Renal cortical epithelial cell (primary cell): ENCODE measurements at places on chromosomes 7 and 10.

- no peak for DNase-seq
Observed at GRCh38 chr10:94485094-94485493, 60.5 kb upstream of the HELLS start.

DNA sequence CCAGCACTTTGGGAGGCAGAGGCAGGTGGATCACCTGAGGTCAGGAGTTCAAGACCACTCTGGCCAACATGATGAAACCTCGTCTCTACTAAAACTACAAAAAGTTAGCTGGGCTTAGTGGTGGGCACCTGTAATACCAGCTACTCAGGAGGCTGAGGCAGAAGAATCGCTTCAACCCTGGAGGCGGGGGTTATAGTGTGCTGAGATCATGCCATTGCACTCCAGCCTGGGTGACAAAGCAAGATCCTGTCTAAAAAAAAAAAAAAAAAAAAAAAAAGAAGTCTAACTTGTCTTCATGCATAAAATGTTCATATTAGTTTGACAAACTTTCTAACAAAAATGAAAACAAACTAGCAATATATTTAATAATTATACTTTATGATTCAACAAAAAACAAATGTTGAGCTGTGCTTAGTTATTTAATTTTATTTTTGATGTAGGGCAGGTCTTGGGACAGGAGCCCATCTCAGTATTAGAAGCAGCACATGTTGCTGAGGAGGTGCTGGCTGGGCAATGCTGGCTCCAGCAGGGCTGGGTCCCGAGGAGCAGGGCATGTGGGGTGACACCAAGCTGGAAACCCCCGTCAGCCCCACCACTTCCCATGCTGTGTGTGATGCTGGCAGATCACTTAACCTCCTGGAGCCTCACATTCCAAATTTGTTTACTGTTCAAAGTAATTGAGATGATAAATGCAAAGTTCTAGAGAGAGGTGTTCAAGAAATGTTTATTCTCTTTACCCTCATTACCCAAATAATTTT, 335.3 kb upstream of the KLF6 start:
- DNase-seq: no peak

DNA sequence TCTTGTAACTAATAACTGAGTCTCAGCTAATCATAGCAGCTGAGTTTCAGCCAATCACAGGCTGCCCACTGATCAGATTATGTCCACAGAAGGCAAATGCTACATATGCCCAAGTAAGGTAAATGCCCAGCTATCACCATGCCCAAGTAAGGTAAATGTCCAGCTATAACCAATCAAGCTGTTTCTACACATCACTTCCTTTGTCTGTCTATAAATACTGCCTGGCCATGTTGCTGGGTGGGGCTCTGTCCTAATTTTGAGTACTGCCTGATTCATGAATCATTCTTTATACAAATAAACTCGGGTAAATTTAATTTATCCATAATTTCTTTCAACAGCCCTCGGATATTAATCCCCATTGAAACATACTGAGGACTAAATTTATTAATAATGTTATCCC, 312.4 kb downstream of the CACNA2D1 start:
- no peak for DNase-seq

DNA sequence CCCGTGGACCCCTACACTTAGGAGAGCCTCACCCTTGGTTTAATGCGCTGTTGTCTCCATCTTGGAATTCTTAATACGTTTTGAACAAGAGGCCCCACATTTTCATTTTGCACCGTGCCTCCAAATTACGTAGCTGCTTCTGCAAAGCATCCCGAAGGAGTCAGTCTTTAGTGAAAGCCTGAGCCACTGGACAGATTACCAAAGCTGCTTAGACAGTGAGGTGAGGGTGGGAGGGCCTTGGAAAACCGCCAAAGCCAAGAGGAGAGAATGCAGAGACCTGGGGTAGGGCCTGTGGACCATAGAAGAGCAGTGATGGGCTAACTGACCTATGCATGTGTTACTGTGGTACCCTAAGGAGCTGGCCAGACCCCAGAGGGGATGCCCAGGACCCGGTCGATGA, 4.2 kb upstream of the TCAF1 start:
- DNase-seq: no peak

- no peak for DNase-seq
Observed at GRCh38 chr7:9453521-9453920, 1020.1 kb downstream of the NXPH1 start.

GRCh38 chr7:140517546-140518369, 38.5 kb upstream of the MKRN1 start:
- DNase-seq: peak; percentile 76

DNA sequence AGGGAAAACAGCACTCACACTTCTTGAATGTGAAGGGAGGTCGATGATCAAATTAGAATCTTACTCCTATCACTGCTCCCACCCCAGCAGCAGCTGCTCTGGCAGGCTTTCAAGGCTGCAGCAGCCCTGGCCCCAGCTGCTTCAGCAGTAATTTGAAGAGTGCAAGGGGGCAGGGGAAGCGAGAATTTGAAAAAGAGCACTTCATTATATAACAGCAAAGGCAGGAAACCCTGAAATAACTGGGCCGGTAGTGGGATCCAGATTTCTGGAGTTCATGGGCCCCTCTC, 44.9 kb downstream of the MYPN start:
- DNase-seq: no peak

- no peak for DNase-seq
Observed at GRCh38 chr7:42934291-42934690, 2.1 kb downstream of the MRPL32 start.

DNA sequence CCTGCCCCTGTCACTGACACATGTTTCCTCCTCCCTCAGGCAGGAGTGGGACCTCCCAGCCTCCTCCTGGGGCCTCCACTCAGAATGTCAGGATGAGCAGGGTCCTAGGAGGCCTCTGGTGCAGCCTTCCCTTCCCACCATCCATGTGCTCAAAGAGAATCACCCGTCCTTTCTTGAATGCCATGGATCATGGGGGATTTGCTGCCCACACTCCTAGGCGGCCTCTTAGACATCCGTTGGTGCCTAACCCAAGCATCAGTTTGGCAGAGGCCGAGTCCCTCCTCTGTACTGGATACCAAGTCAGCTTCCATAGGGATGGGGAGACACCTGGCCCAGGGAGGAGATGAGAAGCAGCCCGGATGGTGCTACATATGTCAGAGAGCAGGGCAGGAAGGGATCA, 7.0 kb downstream of the NOS3 start:
- DNase-seq: no peak

DNA sequence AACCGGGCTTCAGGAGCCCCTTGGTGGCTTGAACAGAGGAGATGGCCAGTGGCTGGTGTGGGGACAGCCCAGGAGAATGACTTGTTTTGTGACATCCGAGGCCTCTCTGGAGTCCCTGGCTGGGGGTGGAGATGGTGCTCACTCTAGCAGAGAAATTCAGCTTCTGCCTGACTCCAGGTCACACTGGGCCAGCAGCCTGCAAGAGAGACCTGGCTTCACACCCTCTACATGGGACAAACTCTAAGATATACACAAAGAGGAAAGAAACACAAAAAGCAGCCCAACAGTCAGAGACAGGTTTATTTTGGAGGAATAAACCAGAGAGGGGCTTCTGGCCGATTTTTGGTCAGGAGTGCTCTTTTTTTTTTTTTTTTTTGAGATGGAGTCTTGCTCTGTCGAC, 132.8 kb downstream of the ELFN1 start:
- DNase-seq: no peak

DNA sequence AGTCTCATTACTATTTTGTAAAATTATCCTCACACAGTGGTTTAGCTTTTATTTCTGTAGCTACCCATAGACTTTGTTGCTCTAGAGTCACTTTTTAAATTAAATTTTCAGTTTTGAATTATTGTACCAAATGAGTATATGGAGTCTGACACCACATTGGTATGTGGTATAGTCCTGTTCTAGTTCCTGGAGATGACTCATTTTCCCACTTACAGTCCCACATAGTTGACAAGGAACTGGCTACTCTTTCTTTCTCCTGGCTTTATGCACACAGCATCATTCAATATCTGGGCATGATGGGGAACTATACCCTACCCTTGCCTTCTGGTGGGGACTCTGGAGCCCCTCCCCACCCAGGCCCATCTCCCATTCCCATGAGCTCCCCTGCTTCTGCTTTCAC, 92.6 kb upstream of the RAB11FIP2 start:
- DNase-seq: peak; percentile 70

GRCh38 chr7:89247207-89247606, 451.7 kb upstream of the TEX47 start:
- DNase-seq: no peak

DNA sequence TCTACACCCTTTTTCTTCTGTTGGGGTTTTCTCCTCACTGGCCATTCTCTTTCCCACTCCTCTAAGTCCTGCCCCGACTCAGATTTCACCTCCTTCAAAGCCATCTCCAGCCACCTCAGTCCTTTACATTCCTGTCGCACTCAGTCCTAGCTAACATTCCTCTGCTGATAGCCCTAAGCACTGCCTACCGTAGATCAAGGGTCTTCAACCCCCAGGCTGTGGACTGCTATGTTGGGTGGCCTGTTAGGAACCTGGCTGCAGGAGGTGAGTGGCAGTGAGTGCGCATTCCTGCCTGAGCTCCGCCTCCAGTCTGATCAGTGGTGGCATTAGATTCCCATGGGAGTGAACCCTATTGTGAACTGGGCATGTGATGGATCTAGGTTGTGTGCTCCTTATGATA, 11.2 kb downstream of the PFKFB3 start:
- no peak for DNase-seq

DNA sequence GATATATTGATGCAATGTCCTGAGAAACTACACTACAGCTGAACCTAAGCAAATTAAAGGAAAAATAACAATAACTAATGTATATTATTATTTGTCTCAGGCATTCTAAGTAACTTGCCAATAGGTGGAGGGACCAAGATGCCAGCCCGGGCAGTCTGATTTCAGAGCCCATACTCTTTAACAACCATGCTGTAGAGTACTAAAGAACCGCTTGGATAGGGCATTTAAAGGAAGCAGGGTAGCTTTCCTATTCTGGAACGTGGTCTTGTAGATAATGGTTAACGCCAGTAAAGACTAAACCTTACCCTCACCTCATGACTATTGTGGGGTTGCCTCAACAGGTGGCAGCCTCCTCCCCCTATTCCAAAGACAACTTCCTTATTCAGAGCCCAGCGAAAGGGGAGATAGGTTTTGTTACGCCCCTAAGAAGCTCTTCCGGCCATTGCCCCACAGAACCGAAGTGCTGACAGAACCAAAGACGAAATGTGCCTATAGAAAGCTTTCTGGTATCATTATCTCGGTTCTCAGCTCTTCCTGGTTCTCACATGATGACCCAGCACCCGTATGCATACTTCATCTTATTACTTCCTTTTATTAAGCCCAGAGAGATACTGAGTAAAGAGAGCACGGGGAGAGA, 707 bp upstream of the C1GALT1 start:
- peak; percentile 68 for DNase-seq

DNA sequence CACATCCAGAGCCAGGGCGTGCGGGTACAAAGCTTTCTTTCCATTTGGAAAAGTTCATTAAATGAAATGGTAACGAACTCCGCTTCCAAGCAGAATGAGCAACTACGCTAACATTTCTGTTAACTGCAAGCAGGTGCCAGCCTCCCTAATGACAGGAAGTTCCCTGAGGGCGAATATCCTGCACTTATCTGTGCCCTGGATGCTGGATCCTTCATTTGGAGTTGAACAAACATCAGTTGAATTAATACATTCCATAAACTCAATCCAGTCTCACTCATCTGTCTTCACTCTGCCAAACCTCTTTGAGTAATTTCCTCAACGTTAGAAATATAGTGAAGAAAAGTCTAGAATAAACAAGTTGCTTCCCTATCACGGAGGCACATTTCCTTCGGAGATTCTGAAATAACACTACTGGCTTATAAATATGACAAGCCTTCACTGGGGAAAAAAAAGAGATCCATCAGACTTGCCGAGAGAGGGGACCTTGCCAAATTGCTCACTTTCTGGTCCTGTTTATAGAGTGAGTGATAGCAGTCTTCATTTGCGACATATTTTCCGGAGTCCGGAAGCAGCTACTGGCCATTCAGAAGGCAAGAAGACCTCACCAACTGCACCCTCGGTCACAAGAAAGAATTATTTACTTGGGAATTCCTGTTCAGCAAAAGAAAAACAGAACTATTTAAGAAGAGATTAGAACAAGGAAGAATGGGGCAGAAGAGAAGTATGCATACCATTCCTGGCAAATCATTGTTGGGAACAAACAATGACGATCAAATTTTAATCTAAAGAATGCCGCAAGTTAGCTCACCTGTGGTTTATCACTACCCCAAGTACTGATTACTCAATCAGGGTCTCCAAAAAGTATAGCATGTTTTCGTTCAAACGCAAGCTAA, 196.4 kb downstream of the FAM107B start:
- peak; percentile 65 for DNase-seq

DNA sequence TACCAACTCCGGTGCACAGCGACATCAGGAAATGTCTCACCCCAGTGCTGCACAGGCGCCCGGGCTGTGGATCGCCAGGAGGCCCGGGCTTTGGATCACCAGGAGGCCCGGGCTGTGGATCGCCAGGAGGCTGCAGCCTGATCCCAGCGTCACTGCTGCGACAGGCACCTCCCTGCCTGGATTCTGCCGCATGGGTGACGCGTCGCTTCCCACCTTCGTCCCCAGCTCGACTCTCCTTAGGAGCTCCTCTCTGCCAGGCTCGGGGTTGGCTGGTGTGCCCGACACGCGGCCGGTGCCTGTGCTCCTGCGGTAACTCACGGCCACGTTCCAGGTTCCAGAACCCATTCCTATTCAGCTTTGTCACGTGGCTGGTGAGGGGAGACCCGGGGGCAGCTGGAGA, 257.5 kb downstream of the DNAJB6 start:
- no peak for DNase-seq

DNA sequence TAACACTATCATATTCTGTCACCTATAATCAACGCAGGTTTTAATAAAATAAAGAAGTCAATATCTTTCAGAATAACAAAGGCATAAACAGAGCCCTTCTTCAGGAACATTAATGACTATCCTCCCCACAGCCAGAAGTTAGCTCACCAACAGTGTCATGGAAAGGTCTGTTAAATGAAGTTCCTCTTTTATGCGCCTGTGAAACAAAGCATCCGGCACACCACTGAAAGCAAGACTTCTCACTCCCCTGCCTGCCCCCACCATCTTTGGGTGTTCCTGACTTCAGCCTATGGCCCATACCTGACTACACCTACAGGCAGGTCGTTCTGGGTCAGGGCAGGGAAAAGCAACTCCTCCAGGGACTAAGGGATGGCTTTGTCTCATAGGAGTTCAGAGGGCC, 205.4 kb downstream of the FANK1 start:
- DNase-seq: no peak

DNA sequence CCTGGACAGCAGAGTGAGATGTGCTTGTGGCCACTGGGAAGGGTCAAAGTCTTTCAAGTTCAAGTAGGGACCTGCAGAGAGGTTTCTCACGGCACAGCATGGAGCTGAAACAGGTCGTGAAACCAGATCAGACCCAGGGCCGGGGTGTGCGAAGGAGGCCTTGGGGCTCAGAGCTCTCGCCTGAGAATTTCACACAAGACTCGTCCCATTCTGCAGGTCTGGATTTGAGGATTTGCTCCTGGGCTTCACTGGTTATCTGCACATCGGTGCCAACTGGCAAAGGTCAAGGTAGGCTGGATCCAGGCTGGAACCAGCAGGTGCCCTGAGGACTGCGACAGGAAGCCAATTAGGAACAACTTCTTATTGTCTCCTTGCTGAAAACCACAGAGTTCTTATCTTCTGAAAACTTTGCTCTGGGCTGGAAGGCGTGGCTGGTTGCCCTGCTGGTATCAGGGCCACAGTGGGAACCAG, 24.0 kb upstream of the GTF2I start:
- no peak for DNase-seq
